ENCODE measurements at places on chromosomes 2 and 18.

GRCh38 chr2:236576087-236576486 is 6.5 kb downstream of the ACKR3 start:
- no peak for DNase-seq

DNA sequence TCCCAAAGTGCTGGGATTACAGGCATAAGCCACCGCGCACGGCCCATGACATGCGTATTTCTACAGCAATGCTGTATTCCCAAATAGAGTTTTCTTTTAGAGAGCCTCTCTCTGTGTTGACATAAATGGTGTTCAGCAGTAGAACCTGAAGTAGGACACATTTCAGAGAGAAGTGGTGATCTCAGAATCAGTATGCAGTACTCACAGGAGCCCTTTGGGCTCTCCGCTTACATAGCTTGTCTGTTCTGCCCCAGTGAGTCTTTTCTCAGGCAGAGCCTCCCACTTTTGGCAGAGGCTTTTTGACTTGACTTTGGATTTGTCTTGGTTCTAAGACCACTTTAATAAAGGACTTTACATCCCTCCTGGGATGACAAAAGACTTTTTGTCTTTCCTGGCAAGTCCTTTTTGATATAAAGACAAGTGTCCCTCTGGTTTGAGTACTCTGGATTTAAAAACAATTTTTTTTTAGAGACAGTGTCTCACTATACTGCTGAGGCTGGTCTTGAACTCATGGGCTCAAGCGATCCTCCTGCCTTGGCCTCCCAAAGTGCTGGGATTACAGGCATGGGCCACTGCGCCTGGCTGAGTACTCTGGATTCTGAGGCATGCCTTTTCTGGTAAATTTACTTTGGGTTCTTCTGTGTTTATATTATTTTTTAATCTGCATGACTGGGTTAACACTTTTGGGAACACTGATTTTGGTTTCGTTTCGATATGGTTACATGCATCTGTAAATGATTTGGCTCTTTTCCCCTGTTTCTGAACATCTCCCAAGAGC is 113.3 kb downstream of the SMAD2 start:
- no peak for DNase-seq

DNA sequence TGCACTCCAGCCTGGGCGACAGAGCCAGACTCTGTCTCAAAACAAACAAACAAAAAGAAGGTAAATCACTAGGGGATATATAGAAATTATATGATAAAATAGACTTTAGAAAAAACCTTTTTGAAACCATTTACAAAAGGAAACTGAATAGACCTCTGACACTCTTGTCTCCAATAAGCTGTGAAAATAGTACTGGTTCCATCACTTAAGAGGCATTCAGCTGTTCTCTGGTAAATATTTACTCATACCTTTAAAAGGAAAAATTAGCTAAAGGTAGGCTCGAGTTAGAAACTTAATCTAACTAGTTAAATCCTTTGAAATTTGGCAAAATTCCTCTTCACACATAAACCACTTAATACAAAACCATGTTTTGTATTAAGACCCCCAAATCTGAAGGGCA is 21.4 kb downstream of the RAB27B start:
- DNase-seq = no peak

DNA sequence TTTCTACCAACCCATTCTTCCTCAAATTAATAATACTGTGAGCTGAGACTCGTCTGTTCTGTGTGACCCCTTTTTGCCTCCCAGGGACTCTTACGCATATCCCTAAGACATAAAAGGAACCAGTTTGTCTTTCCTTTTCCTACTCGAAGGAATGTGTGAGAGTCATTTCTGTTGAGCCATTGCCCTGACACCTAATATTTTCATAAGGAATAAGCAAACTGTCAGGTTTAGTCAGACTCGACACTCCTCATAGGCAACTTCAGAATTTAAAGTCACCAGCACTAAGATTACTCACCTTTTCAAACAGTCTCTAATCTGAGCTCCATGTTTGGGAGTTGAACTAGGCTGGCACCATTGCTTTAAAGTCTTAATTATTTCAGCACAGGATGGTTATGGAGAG is 305.5 kb downstream of the IKZF2 start:
- DNase-seq = no peak

DNA sequence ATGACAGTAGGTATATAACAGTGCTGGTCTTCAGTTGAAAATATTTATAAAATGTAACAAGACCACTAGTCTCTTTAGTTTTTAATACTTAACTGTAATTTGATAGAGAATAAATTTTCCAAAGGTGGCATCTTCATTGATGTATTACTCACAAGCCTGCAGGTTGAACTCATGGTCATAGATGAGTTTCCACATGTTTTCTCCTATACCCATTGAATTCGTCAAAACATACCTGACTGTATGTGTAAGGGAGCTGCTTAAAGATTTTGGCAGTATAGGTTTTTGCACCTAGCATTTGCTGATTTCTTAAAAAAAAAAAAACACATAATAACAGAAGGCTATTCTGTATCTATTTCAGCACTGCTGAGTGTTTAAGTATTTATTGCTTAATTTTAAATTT is 112.9 kb downstream of the FMNL2 start:
- no peak for DNase-seq

DNA sequence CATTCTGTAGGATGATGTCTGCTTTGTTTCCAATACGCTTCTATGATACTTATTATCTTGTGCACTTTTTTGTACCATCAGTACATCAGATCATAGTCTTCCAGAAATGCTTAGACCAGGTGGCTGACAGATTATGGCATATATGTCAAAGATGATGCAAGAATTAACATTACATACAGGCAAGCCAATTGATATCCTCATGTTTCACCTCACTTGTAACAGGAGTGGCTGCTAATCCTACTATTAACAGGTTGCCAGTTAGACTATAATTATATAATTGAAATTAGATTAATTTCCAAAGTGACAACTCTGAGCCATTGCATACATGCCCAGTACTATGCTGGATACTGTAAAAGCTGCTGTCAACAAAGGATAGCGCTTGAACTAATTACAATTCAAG is 77.2 kb downstream of the TLK1 start:
- no peak for DNase-seq

DNA sequence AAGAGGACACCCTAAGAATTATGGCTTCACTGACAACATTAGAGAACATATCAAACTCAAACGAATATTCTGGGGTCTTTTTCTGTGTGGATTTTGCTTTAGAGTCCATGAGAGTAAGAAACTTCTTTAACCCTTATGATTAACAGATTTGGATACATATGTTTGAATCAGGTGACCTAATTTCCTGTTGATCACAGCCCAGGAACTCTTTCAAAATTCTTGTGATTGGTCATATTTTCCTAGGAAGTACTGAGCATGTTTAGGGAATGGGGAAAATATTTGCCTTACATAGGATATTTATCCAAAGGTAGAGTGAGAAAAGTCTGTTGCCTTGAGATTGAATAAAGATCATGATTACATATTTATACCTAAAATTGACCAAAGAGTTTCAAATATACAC is 160.0 kb downstream of the KCNH7 start:
- no peak for DNase-seq

- DNase-seq = no peak
Observed at GRCh38 chr2:8388781-8389180, 293.1 kb upstream of the ID2 start.

GRCh38 chr2:120531365-120531764 is 185.4 kb downstream of the INHBB start:
- no peak for DNase-seq

DNA sequence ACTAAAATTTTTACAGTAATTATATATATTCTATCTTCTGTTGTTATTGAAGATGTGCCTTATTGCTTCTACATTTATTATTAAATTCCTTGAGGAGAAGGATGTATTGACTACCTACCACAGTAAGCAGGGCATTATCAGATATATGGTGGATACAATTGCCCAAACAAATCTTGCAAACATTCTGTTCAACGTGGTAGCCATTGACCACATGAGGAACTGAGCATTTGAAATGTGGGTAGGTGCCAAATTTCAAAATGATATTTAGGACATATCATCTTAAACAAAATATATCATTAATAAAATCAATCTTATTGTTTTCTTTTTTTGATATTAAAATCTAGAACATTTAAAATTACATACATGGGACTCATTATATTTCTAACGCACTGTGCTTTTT is 11.1 kb downstream of the SCN3A start:
- DNase-seq = no peak

GRCh38 chr2:68907232-68907919 is 36.2 kb upstream of the BMP10 start:
- no peak for DNase-seq

- DNase-seq = no peak
Observed at GRCh38 chr2:73080321-73081131, 9.0 kb upstream of the SFXN5 start.

- DNase-seq = no peak
Observed at GRCh38 chr2:36677386-36677785, 19.1 kb upstream of the VIT start.

DNA sequence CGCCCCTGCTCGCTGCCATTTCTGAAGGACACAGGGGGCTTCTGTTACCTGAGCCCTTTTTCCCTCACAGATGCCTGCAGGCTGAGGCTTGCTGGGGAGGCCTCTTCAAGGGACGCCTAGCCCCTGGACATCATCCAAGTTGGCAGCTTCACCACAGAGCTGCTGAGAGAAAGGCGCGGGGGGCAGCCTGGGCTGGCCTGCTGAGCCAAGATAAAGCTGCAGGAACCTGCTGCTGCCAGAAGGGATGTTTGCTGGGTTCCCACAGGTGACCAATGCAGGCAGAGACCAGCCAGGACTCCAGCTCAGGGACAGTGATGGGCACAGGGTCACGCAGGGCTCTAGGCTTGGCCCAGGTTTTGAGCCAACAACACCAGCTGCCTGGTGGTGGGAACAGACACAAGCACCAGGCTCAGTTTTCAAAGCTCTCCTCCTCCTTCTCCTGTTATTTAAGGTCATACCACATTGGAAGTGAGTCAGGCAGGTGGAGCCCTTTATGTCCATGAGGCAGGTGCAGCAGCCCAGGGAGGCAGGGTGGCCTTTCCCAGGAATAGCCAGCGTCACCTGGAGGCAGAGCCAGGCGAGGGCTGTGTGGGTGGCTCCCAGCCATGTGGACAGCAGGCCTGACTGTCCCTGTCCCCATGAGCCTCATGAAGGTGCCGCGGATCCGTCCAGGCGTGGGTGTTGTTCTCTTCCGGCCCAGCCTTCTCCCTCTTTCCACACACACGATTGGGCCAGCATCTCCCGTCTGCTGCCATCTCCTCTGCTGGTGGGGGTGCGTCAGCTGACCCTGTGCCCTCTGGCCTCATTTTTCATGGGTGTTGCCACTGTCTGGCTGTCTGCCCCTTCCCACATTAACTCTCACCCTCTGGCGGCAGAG is 515.5 kb upstream of the MYT1L start:
- DNase-seq = peak; percentile 33

GRCh38 chr2:234533626-234534025 is 36.7 kb upstream of the ARL4C start:
- no peak for DNase-seq

DNA sequence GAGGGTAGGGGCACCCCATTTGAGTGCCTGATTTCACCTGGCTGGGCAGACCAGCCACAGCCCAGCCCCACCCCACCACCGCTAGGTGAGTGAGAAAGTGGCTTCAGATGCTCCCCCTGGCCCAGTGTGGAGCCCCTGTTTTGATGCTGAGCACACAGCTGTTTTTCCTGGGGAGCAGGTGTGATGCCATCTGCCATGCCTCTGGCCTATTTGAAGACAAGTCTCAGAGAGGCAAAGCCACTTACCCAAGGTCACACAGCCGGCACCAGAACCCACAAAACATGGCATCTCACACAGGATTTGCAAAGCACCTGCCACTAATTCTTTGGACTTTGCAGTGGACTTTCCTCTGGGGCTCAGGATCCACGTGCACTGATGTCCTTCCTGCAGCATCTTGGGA is 131.3 kb downstream of the INHBB start:
- DNase-seq = no peak

GRCh38 chr18:76445741-76446232 is 49.3 kb downstream of the ZNF516 start:
- no peak for DNase-seq

- no peak for DNase-seq
Observed at GRCh38 chr18:25898965-25899364, 191.4 kb downstream of the SS18 start.

GRCh38 chr2:231102772-231103171 is 22.1 kb downstream of the HTR2B start:
- no peak for DNase-seq

- DNase-seq = peak; percentile 54
Observed at GRCh38 chr2:5691985-5692529, at the start of gene SOX11. TSS of gene SOX11 (plus strand) at chr2:5692384. CDS start at chr2:5692722, 338 bp downstream.

- no peak for DNase-seq
Observed at GRCh38 chr2:575030-575726, 102.0 kb downstream of the TMEM18 start.

DNA sequence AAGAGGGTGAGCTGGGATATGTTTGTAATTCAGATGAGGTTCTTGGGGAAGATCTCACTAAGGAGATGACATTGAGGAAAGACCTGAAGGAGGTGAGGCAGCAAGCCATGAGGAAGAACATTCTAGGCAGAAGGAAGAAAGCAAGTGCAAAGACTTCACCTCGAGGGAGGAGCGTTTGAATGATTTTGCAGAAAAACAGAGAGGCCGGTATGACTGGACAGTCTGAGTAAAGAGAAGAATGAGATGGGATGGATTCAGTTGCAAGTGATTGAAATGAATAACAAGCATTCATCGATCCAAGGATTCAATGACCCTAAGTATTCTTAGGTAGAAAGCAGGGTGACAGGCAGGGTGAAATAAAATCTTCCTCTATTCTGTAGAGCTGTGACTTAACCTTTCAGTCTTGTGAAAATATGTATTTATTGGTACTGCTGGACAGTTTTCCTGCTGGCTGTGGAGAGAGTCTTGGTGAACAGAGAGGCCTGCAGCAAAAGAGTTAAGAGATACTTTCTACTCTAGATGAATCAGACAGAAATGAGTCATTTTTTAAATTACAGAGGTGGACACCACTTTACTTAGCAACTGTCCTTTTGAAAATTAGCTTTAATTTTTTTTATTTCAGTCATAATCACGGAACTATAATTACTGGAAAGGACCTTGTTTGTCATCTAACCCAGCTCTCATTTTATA is 278.4 kb downstream of the LRRTM1 start:
- DNase-seq = no peak

GRCh38 chr2:43831543-43832294 is 6.9 kb downstream of the ABCG5 start:
- DNase-seq = no peak

DNA sequence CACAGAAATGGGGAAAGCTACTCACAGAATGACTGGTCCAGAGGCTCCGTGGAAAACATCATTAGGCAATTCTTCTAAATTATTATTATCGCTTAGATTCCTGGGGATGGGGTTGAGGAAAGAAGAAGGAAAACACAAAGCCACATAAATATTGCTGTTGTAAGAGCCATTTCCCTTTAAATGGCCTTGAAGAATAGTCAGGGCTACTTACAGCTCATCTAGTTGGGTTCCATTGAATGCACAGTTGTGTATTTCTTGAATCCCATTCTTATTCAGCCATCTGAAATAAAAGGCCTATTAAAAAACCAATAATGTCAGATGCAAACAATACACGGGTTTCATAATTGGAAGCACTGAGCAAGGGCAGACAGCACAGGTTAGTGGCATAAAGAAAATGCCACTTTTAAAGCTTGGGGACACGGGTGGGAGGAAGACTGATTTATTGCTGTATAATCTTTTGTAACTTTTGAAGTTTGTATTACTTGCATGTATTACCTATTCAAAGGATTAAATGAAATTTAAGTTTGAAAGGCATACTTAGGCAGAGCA is 171.4 kb downstream of the FSHR start:
- no peak for DNase-seq

Measured in globus pallidus (tissue), 1 donor.